Stimulated activated CD4-positive, alpha-beta T cell treated with anti-CD3 and anti-CD28 coated beads, Interleukin-1b, Interleukin-23, amount 100 ng/mL, for 1 hour (primary cell): ENCODE measurements at places on chromosomes 6 and 20.

GRCh38 chr6:147811913-147812629 is 303.6 kb downstream of the SAMD5 start:
- no peak for DNase-seq

- DNase-seq = no peak
Observed at GRCh38 chr6:37168811-37169495, 999 bp upstream of the PIM1 start.

GRCh38 chr6:14944593-14944992 is 301.3 kb upstream of the JARID2 start:
- DNase-seq = no peak

DNA sequence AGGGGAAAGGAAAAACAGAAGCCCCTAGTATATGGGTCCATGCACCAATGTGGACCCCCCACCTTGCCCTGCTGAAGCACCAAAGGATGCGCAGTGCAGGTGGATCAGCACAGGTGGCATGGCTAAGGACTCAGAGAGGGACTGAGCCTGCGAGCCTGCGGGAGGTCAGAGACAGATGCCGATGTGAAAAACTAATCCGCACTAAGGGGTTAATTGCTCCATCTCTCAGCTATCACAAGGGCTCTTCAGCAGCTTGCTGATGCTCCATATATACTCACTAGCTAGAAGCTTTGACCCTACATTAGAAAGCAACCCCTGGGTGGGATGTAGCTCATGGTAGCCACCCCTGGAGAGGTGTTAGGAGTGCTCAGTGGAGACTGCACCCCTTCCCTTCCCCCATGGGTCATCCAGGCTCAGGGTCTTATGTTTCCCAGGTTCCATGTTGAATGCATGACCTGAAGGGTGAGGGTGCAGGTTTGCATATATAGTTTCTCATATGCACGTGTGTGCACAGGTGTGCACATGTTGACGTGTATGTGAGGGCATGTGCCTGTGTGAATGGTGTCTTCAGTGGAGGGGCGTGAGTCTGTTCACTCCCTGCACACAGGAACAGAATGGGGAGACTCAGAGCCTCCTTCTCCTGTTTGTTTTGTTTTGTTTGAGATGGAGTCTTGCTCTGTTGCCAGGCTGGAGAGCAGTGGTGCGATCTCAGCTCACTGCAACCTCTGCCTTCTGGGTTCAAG is 13.4 kb upstream of the IP6K3 start:
- DNase-seq = no peak

DNA sequence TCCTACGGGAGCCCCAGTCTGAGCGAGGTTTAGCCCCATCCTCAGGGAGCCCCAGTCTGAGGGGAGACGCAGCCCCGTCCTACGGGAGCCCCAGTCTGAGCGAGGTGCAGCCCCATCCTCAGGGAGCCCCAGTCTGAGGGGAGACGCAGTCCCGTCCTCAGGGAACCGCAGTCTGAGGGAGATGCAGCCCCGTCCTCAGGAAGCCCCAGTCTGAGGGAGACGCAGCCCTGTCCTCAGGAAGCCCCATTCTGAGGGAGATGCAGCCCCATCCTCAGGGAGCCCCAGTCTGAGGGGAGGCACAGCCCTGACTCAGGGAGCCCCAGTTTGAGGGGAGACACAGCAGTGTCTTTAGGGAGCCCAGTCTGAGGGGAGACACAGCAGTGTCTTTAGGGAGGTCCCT is 27.9 kb downstream of the VEGFA start:
- no peak for DNase-seq
